ENCODE measurements at places on chromosomes 11 and 22.
A peak's percentile ranks its signal among the peaks of the same experiment; 100 is the strongest.

- peak; percentile 84 for DNase-seq
Observed at GRCh38 chr11:61509043-61510029, 787 bp downstream of the LRRC10B start.

GRCh38 chr22:49439373-49439772 is 388.3 kb downstream of the BRD1 start:
- no peak for DNase-seq

GRCh38 chr22:19117111-19117512 is 5.1 kb downstream of the DGCR2 start:
- no peak for DNase-seq

GRCh38 chr22:39434243-39434653 is 22.6 kb upstream of the MGAT3 start:
- DNase-seq, result no peak

DNA sequence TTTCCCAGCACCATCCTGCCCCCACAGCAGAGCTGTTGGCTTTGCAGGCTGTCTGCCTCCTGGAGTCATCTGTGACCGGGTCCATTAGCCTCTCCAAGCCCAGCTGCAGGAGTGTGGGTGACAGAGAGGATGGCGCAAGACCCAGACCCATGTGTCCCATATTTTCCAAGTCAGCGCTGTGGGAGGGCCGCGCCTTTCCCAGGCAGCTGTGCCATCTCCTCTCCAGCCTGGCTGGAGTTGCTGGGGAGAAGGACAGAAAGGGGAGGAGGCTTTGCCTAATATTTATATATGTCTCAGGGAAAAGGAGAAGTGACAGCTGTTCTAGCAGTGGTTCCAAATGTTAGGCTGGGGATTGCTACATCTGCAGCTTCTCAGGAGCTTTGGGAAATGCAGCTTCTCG is 15.7 kb downstream of the DTX4 start:
- DNase-seq, result no peak

DNA sequence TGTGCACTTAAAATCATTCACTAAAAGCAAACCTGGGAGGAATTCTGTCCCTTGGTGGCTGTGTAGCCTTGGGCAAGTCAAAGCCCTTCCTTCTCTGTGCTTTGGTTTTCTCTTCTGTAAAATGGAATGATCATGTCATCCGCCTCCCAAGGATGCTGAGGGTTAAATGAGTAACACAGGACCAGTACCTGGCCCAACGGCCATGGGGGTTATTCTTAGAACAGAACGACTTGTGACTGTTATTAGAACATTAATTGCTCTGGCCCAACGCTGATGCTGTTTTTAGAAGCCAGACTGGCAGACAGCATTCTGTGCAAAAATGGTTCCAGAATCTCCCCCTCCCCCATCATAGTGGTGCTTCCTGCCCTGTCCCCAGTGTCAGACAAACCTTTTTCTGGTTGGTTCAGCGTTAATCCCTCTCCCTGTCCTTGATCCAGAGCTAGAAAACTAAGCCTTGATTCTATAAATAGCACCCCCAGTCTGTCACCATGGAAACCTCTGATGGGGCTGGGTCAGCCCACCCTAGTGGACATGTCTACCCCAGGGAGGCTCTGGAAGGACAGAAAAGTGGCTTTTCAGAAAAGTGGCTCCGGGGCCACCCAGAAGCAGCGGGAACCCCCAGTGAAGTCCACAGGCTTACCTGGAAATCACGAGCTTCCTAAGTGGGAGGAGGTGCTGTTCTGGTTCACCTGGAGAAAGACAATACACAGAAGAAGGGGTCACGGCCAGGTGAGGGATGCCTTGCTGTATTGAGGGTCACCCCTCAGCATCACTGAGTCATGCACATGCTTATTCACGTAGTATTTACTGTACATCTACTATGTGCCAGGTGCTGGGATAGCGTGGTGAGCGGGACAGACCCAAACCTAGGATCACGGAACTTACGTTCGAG is 15.5 kb upstream of the TFIP11 start:
- DNase-seq, result no peak

GRCh38 chr22:45229181-45229580 is 11.5 kb downstream of the KIAA0930 start:
- DNase-seq, result no peak

GRCh38 chr11:64887757-64888405 is 9.5 kb upstream of the EHD1 start:
- peak; percentile 82 for DNase-seq

- DNase-seq, result no peak
Observed at GRCh38 chr11:4025248-4025966, 69.2 kb upstream of the RRM1 start.

DNA sequence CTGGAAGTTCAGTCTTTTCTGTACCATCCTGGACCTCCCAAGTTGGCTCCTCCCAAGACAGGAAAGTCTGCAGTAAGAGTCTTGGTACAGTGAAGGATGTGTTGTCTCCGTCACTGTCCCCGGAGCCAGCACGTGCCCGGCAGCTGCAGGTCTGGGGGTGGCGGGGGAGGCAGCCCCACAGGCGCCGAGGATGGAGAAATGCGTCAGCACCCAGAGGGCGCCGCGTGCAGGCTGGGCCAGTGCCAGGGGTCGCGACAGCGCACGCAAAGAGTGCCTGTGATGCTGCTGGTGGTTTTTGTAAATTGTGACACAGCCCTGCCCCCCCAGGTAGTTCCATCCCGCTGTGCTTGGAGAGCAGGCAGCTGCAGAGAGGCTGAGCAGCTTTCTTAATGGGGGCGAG is 1200.5 kb downstream of the BRD1 start:
- no peak for DNase-seq

All from GM06990 (cell line).